ENCODE measurements at places on chromosomes 12 and 14. TPM values are rescaled to one million over a fixed set of nuclear protein-coding genes. Genes with fewer than 3 reads are reported as not detected.

KRT3 gene
- total RNA-seq: not detected

WNT5B gene
- 0.17 TPM for total RNA-seq

NPFF gene
- not detected for total RNA-seq

GALNT9 gene
- not detected for total RNA-seq

- H3K4me1 ChIP-seq: peaks cover 3% of the 10 kb centered on the region
- H3K36me3 ChIP-seq: no peaks in the 10 kb centered on the region
- no peak for DNase-seq
- no peaks in the 10 kb centered on the region for H3K27me3 ChIP-seq
Measured at GRCh38 chr14:100072783-100073346, 7.6 kb downstream of the EVL start.
